ENCODE measurements at places on chromosomes 5 and 9. TPM values are rescaled to one million over a fixed set of nuclear protein-coding genes. Genes with fewer than 3 reads are reported as not detected.
A peak's percentile ranks its signal among the peaks of the same experiment; 100 is the strongest.

Gene CCL21
- polyA plus RNA-seq = 142 TPM

Gene NUTM2G
- polyA plus RNA-seq = 0.63 TPM

Gene THBS4
- 4.5 TPM for polyA plus RNA-seq

Gene FST
- 0.85 TPM for polyA plus RNA-seq

Gene CATSPER3
- 0.84 TPM for polyA plus RNA-seq

Gene LCNL1
- 0.70 TPM for polyA plus RNA-seq

Gene NIPAL4
- polyA plus RNA-seq = 0.10 TPM

DNA sequence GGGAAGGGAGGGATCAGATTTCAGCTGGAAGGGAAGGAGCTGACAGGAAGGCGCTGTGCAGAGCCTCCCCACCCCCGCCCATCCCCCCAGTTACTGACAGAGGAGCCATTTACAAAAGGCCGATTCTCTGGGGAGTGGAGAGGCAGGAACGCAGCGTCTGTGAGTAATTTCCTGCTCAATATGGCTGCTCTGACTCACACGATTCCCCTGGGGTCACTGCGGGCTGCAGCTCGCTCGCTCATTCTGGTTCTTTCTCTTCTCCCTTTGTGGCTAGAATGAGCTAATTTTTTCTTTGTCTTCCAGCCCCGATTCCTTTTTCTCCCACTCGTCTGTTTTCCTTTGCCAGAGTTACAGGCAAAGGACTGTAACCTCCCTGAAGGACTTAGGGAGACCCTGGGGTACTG, 28.8 kb downstream of the PTPA start:
- DNase-seq = peak; percentile 98

- no peak for DNase-seq
Observed at GRCh38 chr5:135828782-135829127, 5.7 kb upstream of the SLC25A48 start.

- no peak for DNase-seq
Observed at GRCh38 chr9:121945281-121945680, 147.8 kb downstream of the TTLL11 start.

DNA sequence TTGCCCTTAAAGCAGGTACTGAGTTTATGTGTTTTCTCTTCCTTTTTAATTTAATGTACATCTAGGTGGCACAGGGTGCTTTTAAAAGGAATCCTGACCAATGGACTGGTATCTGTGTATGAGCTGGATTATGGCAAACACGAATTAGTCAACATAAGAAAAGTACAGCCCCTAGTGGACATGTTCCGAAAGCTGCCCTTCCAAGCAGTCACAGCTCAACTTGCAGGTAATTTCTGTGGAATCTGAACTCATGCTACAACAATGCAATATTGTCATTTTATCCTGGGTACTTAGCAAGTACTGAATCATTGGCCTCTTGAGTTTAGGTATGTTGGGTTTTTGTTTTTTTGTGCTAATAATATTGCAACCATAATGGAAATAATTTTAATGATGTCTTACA, 14.4 kb upstream of the TMOD1 start:
- no peak for DNase-seq

DNA sequence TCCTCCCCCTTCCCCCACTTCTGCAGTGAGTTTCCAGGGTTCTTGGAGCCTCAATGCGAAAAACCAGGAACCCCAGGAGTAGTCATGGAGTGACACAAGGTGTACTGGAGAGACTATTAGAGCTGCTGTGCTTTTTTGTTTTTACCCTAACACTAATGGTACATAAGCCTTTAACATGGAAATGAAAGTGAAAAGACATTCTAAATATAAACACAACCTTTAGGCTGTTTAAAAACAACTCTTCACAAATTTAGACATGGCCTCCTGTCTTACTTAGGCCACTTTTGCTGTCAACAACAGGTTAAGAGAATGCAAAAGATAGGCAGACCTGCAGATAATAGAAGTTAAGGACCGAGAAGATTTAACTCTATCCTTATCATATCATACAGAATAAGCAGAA, 232.2 kb downstream of the DENND1A start:
- no peak for DNase-seq

- no peak for DNase-seq
Observed at GRCh38 chr5:180207593-180207992, 1.4 kb downstream of the RASGEF1C start.

DNA sequence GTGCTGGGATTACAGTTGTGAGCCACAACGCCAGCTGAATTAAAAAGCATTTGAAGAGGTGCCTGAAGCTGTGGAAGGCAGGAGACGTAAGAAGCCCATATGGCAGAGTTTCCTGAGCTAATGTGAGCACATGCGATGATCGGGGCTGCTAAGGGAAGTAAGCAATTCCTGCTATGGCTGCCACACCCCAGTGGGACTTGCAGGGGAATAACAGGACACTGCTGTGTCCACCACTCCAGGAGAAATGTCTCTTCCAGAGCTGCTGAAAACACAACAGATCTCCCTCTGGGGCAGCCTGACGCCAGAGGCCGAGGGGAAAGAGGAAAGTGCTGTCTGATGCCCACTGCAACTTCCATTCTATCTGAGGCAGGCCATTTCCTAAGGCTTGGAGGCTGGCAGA, 46.2 kb upstream of the ANKRD55 start:
- DNase-seq = no peak

DNA sequence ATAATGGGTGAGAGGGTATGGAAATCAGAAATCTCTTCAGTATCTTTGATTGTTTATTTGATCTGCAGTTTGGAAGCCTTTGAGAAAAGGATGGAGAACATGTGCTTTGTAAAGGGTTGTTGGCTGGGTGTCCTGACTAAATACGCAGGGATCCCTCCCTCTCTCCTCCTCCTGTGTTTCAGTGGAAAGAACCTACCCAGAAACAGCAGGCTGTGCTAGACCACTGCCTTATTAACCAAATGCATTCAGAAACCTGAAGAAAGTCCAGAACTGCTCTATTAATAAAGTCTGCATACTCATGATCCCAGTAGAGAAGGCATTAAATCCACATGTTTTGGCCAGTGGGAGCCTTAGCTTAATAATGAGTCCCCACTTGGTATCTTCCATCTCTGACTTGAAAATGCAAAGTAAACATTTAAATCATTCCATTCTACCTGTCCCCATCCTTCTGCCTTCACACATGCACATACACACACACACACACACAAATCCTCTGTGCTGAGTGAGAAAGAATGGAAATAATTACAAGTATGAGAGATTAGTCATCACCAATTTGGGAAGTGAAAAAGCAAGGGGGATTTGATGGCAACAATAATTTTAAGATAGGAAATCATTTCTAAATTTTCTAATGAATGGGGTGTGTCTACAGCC, 10.0 kb upstream of the LECT2 start:
- no peak for DNase-seq

DNA sequence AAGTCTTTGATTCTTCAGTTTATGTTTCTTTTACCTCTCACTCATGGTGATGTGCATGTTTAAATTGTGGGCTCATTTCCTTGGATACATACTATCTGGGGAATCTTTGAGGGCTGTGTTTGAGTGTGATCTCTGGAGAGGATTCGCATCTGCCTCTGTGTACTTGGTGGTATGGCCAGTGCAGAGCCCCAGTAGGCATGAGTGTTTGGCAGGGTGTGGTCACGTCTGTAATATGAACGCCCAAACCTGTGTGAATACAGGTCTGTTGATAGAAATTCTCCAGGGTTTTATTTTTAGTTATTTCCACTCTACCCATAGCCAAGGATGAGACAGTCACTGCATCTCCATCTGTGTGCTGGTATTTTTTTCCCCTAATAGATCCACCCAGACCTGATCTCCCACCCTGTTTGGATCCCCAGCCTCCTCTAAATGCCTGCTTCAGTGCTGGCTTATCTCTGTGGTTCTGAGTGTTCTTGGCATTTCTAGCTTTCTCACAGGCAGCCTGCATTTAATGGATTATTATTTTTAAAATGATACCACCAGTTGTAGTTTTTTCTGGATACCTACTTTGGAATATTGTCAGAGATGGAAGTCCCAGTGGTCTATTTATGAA, 37.5 kb downstream of the TJP2 start:
- no peak for DNase-seq

DNA sequence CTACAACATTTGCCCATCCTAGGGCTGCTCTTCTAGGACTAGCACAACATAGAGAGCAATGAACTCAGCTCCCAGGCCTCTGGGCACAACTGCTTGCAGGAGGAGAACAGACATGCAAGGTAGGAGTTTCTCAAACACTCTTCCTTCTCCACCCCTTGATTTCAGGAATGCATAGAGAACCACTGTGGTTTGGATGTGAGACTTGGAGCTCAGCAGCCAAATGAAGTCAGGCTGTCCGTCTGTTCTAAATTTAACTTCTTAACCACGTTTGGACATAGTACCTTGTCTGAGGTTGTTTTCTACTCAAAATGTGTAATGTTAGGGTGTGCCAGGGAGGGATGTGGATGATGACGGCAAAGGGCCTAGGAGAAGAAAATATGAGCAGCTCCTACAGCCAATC, 515.1 kb upstream of the TNC start:
- no peak for DNase-seq

- DNase-seq = no peak
Observed at GRCh38 chr9:85987236-85987635, 46.3 kb downstream of the NAA35 start.

GRCh38 chr9:3662671-3663070, 136.9 kb upstream of the RFX3 start:
- no peak for DNase-seq

- DNase-seq = no peak
Observed at GRCh38 chr5:168887931-168888330, 308.8 kb upstream of the PANK3 start.

DNA sequence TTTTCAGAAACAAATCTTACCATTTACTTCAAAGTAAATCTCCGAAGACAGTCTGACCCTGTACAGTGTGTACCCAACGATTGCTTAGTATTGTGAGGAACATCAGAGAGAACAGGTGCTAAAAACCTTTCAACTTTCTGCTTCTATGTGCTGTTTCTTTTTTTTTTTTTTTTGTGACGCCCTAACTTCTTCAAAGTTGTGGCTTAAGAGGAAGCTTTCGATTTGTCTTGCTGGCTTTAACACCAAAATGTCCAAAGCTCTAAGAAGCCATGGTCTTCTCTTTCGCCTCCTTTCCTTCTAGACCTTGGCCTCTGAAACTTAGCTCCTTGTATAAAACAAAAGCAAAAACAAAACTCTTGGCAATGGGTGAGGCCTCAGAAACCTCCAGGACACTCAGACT, 1.2 kb downstream of the TNFSF8 start:
- DNase-seq = no peak

DNA sequence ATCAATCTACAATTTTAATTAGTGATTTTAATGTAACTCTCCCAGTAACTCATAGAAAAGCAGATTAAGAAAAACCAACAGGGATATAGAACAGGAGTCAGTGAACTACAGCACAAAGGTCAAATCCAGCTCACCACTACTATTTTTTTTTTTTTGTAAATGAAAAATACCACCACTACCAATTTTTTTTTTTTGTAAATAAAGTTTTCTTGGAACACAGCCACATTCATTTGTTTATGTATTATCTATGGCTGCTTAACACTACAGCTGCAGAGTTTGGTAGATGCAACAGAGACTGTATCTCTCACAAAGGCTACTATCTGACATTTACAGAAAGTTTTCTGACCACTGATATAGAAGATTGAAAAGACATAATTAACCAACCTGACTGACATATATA, 11.7 kb downstream of the ZNF510 start:
- no peak for DNase-seq

Measured in right lung (tissue), 10 donors.